ENCODE measurements at places on chromosomes 1 and 21.

- DNase-seq = no peak
Measured at GRCh38 chr1:31033598-31033997, 31.9 kb downstream of the PUM1 start.

GRCh38 chr1:209398313-209398991 lies 185.1 kb upstream of the CAMK1G start:
- peak; percentile 12 for DNase-seq

GRCh38 chr1:90768098-90768497 lies 51.0 kb upstream of the BARHL2 start:
- peak; percentile 30 for DNase-seq

- DNase-seq = no peak
Measured at GRCh38 chr1:69175053-69175452, 392.7 kb upstream of the LRRC7 start.

DNA sequence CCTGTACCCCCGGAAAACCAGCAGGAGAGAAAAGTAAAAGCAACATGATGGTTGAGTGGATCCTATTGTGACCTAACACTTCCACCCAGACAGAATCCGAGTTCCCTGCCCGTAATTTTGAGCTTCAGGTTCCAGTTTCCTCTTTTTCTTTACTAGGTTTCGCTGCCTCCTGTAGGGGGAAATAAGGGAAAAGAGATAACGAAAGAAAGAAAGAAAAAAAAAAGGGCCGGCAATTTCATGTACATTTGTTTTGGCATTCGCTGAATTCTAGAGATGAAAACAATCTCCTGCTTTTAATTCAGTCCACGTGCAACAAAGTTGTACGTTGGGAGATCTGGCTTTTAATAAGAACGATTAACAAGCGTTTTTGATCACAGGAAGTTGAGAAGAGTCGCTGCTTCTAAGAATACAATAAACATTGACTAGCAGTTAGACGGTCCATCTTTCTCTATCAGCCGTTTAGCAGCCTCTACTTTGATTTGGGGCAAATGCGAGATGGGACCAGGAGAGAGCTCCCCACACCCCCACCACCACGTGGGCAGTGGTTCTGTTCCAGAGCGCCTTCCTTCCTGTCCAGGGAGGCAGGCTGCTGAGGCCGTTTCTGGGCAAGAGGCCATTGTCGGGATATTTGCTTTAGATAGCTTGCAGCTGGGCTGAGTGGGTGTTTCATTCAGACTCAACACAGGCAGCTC lies 155.9 kb upstream of the RUNX1 start:
- no peak for DNase-seq

- DNase-seq = no peak
Measured at GRCh38 chr1:29937356-29937755, 701.0 kb downstream of the PTPRU start.

- DNase-seq = no peak
Measured at GRCh38 chr21:25638660-25639550, at the start of gene JAM2. JAM2 (plus strand) TSS chr21:25639258; CDS start chr21:25639822, 564 bp downstream.

GRCh38 chr1:41255978-41256377 lies 13.9 kb upstream of the SCMH1 start:
- DNase-seq = no peak

GRCh38 chr21:42475526-42476387 lies 20.3 kb downstream of the RSPH1 start:
- no peak for DNase-seq

- DNase-seq = no peak
Measured at GRCh38 chr1:3981746-3982505, 81.9 kb upstream of the C1orf174 start.

DNA sequence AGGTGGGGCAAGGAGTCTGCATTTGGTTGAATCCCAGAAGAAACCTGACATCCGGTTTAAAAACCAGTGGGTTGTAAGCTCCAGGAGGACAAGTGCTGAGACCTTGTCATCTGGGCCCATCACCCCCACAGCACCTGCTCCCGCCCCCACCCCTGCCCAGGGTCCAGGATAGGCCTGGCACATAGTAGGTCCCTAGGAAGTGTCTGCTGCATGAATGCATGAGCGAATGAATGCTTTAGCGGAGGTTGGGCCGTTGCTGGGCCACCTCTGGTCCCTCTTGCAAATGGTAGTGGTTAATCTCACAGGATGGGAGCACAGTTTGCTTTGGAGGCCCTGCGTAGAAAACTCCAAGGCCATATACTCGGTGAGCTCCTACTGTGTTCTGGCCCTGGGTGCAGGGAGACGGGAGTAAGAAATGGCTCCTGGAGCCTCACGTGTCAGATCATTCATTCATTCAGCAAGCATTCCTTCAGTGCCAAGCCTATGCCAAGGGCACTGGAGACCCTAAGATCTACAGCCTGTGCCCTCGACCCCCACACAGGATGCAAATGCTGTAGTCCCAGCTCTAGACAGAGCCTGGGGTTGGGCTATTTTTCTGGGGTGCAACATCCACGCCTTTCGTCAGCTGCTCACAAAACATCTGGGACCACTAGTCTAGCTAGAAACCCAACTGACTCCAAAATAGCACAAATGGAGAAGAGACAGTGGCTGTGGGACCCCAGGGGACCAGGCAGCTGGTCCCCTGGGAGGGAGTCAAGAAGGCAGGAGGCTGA lies 28.9 kb downstream of the EPHA2 start:
- no peak for DNase-seq

GRCh38 chr1:53888681-53889080 lies 916 bp downstream of the YIPF1 start:
- no peak for DNase-seq

DNA sequence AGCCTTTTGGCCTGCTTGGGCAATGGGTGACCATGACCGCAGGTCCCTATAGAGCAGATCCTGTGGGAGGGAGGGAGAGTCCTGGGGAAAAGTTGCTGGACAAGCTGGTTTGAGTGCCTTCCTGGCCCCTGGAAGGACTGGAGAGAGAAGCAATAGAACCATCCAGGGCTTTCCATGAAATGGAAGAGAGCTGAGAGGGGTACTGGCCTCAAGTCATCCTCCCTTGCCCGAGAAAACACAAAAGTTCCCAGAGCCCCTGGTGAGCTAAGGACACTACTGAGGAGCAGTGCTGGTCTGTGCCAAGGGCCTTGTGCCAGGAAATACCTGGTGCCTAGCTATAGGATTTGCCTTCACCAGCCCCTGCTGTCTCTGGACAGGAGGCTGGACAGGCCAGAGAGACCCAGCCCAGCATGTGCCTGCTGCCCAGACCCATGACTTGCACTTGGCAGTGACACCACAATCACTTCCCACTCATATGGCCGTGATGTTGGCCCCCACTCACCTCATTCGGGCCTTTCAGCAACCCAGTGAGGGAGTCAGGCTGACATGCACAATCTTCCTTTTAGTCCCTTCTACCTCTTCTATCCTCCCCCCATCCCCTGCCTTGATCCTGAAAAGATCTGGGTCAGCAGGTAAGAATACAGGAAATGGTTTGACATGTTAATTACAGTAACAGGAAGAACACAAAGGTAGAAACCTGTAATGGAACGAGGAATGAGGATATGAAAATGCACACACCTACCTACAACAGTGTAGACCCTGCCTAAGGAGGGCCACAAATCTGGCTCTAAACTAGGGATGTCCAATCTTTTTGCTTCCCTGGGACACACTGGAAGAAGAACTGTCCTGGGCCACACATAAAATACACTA lies 7.0 kb downstream of the SH3BP5L start:
- DNase-seq = no peak

DNA sequence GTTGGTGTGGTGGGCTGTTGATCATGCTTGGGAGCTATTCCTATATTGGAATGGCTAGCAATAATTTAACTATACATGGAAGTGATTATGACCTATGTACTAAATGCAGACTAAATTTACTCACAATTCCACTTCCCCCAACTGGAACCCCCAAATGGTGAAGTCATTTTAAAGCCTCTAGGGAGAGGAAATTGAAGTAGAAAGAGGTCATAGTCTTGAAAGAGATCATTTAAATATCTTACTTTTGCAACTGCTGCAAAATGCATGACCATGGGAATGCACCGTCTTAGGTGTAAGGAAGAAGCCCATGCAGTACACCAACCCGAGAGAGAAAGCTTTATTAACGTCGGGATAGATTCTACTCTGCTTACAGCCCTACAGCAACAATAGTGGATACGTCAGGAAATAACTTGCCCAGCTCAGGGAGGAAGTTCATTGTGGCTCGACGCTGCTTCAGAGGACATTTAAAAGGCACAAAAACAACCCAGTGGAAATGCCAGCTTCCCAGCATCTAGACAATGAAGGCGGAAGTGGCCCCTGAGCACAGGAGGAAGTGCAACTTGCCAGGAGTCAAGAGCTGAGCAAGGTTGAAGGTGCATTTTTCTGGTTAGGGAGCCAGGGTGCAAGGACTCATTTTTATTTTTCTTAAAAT lies 26.5 kb downstream of the CYYR1 start:
- DNase-seq = no peak

GRCh38 chr1:87942165-87942564 lies 613.5 kb downstream of the LMO4 start:
- no peak for DNase-seq

DNA sequence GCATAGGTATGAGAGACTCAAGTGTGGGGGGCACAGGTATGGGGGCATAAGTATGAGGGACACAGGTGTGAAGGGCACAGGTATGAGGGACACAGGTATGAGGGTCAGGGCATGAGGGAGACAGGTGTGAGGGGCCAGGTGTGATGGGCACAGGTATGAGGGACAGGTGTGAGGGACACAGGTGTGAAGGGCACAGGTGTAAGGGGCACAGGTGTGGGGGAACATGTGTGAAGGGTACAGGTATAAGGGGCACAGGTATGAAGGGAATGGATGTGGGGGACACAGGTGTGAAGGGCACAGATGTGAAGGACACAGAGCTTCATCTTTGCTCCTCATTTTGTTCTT lies 41.2 kb upstream of the CACNA1E start:
- DNase-seq = no peak

DNA sequence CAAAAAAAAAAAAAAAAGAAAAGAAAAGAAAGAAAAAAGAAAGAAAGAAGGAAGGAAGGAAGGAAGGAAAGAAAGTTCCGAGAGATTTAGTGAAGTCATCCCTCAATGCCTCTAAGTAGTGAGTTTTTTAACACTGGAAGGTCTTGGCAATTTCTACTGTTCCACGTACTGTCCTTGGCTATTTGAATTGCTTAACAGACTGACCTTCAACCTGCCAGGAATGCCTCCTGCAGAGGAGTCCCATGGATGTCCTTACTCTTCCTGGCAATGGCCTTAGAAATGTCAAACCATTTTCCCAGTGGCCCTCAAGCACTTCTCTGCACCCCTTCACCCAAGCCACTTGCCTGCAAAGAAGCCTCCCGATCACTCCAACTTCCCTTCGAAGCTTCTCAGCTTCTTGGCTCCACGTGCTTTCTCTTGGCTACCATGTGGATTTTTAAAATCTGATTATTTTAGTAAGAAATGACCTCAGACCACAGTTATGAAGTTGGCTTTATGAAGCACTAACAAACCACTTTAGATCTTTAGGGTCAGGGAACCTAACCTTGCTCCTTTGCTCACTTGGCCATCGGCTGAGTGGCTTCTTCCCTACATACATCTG lies 43.7 kb upstream of the ABCG1 start:
- DNase-seq = no peak

DNA sequence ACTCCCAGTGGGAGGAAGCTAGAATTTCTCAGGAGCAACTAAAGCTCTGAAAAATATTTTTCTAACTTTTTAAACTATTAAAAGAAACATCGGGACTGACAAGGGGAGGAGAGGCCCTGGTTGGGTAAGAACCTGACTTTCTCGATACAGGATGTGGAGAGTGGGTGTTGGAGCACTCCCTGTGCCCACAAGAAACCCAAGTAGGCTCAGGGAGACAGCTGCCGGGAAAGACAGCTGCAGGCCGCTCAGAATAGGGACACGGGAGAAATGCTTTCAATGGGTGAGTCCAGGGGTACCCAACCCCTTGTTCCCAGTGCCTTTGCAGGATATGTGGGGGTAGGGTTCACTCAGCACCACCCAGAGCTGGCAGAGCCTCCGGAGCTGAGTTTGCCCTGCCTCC lies 43.6 kb downstream of the PLEKHA6 start:
- DNase-seq = no peak

DNA sequence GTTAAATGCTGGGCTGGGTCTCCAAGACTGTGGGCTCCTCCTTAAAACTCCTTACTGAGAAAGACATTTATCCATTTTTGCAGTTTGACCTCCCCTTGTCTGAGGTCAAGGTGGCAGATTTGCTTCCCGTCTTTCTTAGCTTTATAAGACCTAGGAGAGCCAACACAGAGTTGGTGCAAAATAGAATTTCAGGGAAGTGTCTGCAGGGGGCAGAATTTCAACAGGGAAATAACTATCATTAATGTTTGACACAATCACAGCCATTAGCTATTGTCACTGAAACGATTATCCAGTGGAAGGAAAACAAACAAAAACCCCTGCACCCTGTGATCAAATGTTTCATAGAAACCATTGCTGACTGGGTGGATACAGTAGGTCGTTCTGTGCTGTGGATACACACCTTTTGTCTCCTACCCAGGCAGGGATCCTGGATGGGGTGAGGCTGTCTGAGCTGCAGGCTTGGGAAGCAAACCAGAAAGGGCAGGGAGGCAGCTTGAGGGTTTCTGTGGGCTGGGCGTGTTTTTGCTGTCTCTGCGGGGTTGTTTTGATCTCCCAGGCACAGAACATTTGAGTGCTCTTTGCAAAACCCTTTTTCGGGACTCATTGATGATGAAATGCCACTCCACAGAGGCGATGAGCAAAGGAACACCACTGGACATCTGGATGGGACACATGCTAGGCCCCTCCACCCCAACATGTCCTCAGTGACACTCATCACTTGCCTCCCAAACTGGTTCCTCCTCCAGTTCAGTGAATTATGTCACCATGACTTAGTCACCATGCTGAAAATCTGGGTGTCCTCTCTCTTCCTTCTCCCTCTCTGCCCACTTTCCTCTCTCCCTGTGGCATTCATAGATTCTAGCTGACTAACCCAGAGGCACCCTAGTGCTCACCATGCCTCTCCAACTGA lies 94.2 kb upstream of the SERBP1 start:
- peak; percentile 23 for DNase-seq

DNA sequence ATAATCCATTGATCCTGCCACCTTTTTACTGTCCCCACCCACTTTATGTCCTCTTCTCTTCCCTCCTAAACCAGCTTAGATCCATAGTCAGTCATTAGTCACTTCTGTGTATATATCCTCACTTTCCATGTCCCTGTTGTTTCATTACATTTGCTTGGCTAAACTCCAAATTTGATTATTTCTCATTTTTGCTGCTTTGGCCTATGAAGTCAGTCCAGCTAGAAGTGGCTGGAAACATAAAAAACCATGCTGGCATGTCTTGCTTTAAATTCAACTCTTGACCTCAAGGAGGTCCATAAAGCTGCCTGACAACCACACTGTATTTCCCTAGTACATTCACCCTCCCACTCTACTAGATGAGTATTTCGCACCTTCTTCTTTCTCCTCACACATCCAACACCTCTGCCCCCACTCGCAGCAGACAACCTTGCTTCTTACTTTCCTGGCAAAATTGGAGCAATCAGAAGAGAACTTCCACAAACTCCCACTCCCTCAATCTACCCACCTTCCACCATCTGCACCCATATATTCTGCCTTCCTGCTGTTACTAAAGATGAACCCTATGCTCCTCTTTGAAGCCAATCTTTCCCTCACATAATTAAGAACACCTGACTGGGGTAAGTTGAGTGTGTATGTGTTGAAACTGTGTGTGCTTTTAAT lies 72.1 kb downstream of the ZNF648 start:
- DNase-seq = no peak

Measured in RKO (cell line).